Sigmoid colon (tissue), 7 donors: ENCODE measurements at places on chromosomes 1 and 21.

DNA sequence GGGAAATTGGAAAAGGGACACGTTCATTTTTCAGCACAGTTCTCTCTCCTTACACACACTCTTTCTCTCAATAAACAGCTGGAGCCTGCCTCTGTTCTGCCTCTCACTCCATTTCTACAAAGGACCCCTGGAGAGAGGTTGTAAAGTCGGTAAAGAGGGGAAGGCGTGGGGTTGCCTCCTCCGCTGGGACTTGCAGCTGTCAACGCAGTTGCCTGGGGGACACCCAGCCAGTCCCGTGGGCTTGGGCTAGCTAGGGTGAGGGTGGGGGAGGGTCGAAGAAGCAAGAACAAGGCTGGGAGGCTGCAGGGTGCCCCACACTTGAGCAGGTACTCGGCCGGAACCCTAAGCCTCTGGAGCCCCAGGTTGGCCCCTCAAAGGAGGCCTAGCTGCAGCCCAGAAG lies 27.6 kb downstream of the C1orf216 start:
- DNase-seq = no peak

DNA sequence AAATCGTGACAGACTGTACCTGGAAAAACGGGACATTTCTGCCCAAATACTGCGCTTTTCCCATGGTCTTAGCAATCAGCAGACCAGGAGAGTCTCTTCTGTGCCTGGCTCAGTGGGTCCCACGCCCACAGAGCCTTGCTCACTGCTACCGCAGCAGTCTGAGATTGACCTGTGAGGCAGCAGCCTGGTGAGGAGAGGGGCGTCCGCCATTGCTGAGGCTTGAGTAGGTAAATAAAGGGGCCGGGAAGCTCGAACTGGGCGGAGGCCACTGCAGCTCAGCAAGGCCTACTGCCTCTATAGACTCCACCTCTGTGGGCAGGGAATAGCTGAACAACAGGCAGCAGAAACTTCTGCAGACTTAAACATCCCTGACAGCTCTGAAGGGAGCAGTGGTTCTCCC lies 203.1 kb downstream of the DENND1B start:
- peak; percentile 37 for DNase-seq

DNA sequence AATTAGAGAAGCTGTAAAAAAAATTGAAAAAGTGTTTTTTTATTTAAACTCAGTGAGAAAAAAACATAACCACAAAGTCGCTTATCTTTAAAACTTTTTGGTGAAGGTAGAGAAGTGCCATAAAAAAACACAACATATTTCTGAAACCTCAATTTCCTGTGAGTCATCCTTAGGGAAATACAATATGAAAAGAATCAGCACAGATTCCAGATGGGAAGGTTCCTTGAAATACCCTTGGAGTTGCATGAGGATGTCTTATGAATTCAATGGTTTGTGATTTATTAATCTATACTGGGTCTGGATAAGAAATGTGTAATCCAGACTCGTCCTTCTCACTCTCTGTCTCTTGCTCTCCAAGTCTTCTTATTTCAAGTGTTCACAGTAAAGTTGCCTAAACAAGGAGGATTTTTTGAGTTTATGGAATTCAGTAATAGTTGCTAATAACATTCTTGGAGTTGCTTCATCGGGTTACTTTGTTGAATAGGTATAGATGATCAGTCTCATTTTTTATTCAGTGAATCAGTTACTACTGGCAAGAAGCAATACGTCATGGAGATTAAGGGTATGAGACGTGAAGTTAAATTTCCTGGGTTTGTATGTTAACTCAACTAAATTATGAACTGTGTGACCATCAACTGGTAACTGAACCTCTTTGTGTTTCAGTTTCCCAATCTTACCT lies 191.4 kb downstream of the KCNK2 start:
- no peak for DNase-seq

DNA sequence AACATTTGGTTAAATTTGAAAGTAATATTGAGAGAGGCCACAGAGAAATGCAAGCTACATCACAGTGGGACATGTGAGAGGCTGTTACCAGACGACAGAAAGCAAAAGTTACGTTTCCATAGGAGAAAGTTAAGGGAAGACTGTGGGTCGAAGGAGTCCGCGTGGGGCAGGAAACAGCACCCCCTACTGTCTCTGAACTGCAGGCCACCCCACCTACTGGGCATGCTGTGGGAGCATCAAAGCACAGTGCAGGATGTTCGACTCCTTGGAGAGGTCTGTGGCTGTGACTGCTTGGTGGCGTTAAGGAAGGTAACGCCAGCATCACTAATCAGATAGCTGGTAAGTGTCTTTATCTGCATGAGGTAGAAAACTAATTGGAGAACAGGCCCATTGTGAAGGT lies 123.9 kb downstream of the PTBP2 start:
- no peak for DNase-seq

- DNase-seq = no peak
Measured at GRCh38 chr1:151570819-151571218, 30.7 kb downstream of the TUFT1 start.

DNA sequence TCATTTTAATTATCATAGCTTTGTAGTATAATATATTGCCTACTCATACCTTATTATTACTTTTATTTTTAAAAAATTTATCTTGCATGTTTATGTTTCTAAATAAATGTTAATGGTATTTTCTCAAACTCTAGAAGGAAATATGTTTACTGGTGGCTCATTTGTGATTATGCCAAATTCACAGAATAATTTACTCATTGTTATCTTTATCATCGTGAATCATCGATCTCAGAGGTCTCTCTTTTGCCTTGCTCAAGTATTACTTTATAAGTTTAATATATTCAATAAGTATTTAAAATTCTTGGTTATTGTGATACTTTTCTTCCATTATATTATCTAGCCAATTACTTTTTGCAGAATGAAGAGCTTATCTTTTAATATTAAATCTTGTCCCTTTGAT lies 836.7 kb upstream of the ADAMTS5 start:
- DNase-seq = no peak

DNA sequence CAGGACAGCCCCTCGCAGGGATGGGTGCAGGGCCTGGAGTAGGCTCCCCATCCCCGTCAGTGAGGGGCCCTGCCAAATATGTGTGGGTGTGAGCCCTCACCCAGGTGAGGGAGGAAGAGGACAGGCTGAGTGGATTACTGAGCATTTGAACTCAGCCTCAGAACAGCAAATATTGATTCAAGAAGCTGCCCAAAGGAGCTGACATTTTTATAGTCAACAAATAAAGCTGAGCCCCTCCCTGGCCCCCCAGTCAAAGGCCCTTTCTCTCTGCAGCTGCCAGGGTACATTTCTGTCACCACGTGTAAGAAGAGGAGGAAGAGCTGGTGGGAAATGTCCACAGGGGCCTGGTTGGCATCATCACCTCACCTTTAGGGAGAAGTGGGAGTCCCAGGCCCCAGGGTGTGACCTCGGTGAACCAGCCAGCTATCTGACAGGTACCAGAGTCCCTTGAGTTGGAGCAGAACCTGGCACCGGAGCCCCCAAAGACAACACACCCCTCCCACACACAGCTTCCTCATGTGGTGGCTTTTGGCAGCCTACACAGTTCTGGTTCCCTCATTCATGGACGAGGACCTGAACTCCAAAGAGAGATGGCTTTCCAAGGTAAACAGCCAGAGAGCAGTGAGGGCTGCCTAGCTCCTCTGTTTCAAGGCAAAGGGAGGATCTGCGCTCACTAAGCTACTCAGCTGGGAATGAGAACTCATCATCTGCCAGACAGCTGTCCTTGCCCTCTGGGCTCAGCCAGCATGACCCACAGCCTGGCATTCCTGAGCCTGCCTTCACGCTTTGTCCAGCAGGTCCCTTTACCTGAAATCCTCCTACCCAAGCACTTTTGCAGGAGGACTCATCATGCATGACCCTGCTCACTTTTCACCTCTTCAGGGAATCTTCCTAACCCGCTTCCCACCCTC lies 43.0 kb upstream of the TENT5C start:
- DNase-seq = no peak

- DNase-seq = no peak
Measured at GRCh38 chr1:234924450-234925355, 203.9 kb downstream of the TOMM20 start.

DNA sequence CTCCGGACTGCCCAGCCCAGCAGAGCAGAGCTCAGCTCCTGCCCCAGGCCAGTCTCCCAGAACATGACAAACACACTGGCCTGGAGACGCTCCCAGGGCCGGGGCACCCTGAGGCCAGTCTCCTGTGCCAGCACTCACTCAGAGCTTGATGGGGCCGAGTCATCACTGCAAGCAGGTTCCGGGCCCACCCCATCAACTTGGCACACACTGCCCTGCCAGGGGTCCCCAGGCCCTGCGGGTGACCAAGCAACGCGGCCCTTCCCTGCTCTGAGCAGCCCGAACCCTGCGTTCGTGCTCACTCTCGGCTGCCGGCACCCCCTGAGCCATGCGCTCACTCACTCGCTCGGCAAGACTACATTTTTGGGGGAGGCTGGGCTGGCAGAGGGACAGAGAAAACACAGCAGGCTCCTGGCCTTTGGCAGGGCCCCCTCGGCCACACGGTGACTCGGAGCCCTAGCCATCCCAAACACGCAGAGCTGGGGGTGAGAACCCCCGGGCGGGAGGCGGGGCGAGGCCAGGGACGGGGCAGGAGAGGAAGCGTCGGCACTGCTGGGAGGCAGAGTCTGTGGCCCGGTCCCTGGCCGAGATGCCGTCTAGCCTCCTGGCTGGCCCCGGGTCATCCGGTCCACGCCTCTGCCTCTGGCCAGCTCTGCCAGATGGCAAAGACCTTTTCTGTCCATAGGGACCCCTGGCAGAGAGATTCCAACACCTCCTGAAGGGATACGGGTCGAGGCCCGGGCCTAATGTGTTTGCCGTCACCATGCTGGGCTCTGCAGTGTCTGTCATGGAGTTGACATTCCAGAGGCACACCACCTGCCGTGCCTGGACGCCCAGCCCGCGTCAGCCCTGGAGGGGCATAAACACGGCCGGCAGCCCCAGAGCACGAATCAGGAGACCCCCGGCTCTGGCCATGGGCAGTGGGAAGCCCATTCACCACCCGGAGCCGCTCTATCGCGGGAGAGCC lies 68.0 kb downstream of the MEGF6 start:
- peak; percentile 82 for DNase-seq

- DNase-seq = no peak
Measured at GRCh38 chr1:10832703-10833102, 36.3 kb upstream of the CASZ1 start.

DNA sequence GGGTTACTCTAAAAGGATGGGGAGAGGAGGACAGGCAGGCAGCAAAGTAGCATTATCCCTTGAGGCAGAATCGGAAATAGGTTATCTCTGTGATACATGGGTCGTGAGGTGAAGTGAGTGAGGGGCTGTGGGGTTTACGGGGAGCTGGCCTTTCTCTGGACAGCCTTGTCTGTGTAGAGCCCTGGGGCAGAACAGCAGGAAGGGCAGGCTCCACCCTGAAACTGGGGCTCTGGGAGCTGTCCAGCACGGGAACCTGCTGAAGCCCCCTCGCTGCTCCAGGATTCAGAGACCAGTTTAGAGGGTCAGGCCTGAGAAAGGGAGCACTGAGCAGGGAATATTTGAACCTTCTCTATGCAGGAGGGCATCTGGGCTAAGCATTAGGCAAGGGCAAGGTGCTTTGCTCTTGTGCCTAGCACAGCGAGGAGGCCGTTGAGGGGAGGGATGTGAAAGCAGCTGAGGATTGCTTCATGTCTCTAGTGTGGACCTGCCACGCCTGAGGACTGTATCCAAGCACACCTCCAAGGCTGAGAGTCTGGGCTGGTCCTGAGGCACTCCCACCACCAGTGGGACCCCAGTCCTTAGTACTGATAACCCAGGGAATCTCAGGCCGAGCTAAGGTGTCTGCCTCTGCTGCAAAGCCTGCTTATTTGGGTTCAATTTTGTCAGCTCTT lies 55.8 kb downstream of the NAV1 start:
- DNase-seq = peak; percentile 63

- DNase-seq = no peak
Measured at GRCh38 chr1:40161888-40162397, 756 bp downstream of the RLF start.

DNA sequence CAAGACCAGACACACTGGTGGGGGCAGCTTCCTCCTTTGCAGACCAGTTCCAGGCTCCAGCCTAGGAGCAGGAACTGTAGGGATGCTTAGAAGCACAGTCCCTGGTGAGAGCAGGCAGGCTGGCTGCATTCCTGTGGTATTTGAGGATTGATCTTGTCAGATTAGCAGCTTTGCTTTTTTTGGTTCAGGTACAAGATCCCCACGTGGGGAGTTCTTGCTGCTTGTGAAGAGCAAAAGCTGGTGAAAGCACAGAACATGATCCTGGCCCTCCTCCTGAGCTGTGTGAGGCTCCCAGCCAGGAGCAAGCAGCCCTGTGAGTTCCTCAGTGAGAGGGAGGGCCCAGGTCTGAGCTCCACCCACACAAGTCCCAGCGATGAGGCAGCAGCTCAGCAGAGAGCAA lies 75.3 kb upstream of the ARTN start:
- peak; percentile 84 for DNase-seq

DNA sequence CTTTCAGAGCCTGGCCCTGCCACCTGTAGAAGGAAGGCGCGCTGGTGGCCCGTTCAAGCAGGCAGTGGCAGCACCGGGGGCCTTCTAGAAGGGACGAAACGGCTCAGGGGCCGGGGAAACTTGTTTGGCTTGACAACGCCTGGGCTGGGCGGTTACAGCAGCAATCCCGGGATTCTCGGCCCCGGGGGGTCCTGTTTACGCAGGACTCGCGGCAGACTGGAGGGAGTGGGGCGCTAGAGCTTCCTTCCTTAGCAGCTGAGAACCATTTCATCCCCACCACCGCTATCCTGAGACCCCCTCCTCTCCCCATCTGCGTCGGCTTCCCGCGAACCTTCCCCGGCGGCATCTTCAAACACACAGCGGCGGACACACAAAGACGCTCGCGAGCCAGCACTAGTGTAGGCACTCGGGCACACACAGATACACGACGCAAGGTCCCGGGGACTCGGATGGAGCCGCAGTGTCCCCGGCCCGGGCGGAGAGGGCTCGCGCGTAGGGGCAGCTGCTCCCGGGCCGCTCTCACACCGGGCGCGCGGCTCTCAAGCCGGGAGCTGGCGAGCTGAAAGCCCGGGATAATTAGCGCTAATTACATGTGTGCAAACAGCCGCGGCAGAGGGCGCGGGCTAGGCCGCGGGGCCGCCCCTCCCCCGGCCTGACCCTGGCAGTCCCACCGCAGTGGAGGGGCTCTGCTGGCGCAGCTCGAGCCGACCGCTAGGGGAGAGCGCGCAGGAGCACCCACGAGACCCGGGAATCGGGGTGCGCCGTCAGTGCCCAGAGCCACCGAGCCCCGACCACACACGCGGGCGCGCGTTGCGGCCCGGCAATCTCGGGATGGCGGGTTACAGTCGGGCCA lies 271.4 kb downstream of the FOXD2 start:
- DNase-seq = no peak

- DNase-seq = no peak
Measured at GRCh38 chr1:214708321-214708955, 105.4 kb downstream of the CENPF start.

GRCh38 chr1:188429386-188429785 lies 1600.6 kb downstream of the PLA2G4A start:
- no peak for DNase-seq
